Cerebellar cortex (tissue), 1 donor: ENCODE measurements at places on chromosomes 5 and 9.

GRCh38 chr5:135501965-135502364, 33.8 kb downstream of the NEUROG1 start:
- no peak for DNase-seq

- DNase-seq: no peak
Measured at GRCh38 chr9:120569556-120569955, 10.4 kb downstream of the CDK5RAP2 start.

DNA sequence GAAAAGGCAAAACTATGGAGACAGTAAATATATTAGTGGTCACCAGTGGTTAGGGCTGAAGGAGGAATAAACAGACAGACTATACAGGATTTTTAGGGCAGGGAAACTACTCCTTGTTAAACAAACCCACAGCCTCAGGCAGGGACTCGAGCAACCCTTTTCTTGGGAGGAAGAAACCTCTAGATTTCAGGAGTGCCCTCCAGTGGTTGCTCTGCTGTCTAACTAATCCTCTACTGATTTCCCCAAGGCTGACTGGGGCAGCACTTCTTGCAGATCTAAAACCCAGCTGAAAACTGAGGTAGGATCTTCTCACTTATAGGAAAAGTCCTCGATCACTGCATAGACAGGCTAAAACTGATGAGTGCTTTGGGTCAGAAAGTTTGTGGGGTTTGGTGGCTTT, 176.8 kb downstream of the ISOC1 start:
- DNase-seq: peak; percentile 3

DNA sequence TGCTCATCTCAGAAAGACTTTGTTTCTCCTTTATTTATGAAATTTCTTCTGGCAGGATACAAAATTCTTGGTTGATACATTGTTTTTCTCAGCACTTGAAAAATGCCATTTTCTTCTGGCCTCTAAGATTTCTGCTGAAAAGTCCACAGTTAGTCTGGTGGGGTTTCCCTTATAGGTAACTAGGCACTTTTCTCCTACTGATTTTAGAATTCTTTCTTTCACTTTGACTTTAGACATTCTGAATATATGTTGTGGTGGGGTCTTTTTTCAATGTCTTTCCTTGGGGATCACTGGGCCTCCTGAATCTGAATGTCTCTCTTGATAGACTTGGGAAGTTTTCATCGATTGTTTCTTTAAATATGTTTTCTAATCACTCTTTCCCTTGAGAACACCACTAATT, 79.6 kb downstream of the CETN3 start:
- DNase-seq: no peak

GRCh38 chr5:15373151-15373550, 126.8 kb upstream of the FBXL7 start:
- no peak for DNase-seq

DNA sequence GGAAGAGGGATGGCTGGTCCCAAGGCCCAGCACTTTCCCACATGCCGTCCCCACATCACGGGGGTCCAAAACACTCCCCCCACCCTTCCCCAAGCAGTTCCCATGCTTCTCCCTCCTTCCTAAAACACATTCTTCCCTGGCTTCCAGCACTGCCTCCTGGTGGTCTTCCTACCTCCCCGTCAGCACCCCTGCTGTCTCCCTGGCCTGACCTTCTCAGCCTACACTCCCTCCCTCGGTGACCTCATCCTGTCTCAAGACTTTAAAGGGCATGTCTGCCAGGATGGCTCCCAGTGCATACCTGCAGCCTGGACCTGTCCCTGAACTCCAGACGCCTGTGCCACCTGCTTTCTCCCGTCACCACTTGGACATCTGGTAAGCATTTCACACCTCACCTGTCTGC, 4.3 kb upstream of the NCS1 start:
- no peak for DNase-seq

DNA sequence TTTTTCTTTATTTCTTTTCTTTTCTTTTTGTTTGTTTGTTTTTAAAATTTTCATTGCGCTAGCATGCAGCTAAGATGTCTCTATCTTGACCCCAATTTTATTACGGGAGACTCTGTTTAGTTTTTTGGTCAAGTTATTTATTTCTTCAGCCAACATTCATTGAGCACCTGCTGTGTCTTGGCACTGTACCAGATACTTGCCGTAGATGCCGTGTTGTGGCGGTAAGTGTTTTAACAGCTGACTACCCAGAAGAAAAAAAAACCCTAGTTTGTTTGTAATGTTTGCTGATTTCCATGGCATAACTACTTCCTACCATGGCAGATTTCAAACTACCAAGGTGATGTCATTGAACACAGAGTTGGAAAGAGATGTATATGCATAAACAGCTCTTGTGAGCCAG, 65.0 kb downstream of the UGCG start:
- no peak for DNase-seq

DNA sequence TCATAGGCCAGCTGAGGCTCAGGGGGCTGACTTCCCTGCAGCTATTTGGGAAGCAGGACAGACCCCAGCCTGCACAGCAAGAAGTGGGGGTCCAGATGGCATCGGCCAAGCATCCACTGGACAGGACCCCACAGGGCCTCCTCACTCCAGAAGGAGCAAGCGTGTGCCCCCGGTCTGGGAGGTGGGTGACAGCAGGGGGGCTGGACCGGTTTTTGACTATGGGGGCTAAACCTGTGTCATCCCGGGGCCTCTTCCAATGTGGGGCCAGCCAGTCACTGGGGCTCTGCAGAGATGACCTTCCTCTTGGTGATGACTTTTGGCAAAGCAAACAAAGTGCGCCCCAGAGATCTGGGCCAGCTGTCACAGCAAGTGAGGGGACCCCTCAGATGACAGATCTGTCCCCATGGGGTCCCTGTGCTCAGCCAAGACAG, 163.9 kb downstream of the OLFM1 start:
- DNase-seq: no peak

GRCh38 chr5:24073107-24073506, 565.7 kb downstream of the PRDM9 start:
- DNase-seq: no peak

GRCh38 chr9:2506321-2506720, 115.3 kb upstream of the VLDLR start:
- DNase-seq: peak; percentile 74

GRCh38 chr9:37924538-37924937, 20.6 kb upstream of the SLC25A51 start:
- no peak for DNase-seq

- no peak for DNase-seq
Measured at GRCh38 chr5:76278261-76278789, 124.8 kb upstream of the IQGAP2 start.
